CD4-positive, CD25-positive, alpha-beta regulatory T cell (primary cell): ENCODE measurements at places on chromosomes 3 and 15. TPM values are rescaled to one million over a fixed set of nuclear protein-coding genes. Genes with fewer than 3 reads are reported as not detected.

Gene INSYN1
- not detected for total RNA-seq

Gene FAM174B
- 4.1 TPM for total RNA-seq

Gene SAMMSON
- total RNA-seq = not detected

Gene SCAMP5
- 1.3 TPM for total RNA-seq

GRCh38 chr3:49388289-49388820, 23.4 kb downstream of the RHOA start:
- no peak for DNase-seq

- DNase-seq = peak; percentile 92
Observed at GRCh38 chr3:50572158-50572557, 2.8 kb downstream of the HEMK1 start.

GRCh38 chr3:151282921-151283320, 4.6 kb upstream of the P2RY14 start:
- peak; percentile 79 for DNase-seq

DNA sequence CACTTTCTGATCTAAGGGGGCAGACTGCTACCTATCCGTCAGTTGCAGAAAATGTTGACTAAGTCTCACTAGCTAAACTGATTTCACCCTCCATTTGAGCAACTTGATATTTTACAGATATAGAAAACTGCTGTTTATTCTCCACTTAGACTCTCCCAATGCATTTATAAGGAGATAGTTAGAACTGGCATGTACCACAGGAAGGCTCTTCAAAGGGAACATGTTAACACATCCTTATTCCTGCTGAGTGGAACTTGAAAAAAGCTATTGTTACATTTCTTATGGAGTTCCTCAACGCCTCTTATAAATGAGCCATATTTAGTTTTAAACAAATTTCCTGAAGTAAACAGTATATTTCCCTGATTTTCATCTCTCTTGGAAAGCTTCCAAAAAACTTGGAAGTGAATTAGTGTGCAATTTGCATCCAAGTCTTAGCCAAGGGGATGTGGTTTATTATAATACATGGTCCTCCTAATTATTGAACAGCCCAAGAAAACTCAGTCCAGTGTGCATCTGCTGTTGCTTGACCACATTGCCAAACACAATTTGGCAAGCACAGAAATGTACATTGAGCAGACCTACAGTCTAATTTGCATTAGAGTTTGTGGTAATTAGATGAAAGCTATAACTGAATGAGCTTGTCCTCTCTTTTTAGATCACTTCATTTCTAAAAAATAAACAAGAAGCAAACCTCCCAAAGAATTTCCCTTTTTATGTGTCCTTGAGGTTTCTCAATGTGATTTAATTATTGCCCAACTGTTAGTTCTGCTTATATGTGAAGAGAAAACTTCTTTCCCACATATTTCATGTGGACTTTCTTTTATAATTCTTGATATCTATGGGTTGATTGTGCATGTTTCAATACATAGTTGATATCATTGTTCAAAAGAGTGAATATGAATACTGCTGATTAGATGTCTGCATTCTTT, 72.6 kb upstream of the DPH6 start:
- no peak for DNase-seq

DNA sequence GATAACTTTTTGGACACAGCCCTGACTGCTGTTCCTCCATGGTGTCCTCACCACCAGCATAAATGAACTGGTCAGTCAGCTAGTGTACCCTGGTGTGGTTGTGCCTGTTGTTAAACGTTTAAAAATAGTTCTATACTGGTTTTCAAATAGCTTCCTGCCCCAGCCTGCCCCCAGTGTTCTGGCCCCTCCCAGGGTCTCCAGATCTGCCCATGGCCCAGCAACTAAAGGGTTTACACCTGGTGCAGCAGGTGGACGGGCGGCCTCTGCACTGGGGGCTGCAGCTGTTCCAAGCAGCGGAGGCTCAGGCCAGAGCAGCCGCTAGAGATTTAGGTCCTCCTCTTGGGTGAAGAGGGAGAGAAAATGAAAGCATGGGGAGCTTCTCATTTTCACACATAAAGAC, 6.1 kb upstream of the NR2E3 start:
- no peak for DNase-seq
